NCI-H1436 treated with DMSO at 0.1 percent for 48 hours (cell line): ENCODE measurements at places on chromosomes 12 and 14.

GRCh38 chr12:15861404-15861803 is 20.8 kb upstream of the STRAP start:
- DNase-seq = no peak

DNA sequence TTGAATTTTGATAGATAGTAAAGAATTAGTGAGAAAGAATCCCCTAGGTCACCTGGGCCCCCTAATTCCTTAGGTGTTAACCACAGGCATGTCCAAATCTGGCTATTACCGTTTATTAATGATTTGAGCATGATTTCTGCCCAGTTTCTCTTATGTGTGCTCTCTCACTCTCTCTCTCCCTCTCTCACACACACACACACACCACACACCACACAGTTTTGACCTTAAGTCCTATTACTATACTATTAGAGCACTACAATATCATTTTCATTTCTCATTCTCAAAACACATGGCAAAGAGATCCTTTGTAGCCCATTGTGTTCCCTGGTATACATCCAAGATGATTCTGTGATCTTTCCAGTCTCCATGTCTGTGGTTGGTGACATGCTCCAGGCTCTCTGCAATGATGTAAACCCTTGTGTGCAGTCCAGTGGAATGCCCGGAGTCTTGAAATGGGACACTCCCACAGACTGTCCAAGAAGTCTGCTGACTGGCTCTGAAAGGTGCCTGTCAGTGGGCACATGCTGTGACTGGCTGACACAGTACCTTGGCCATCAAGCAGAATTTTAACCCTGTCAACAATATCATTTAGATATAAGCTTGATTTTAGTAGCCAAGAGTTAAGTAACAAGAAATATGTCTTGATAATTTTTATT is 96.2 kb downstream of the FIGNL2 start:
- DNase-seq = no peak

- DNase-seq = peak; percentile 10
Observed at GRCh38 chr12:1093166-1093751, 102.2 kb downstream of the ERC1 start.

DNA sequence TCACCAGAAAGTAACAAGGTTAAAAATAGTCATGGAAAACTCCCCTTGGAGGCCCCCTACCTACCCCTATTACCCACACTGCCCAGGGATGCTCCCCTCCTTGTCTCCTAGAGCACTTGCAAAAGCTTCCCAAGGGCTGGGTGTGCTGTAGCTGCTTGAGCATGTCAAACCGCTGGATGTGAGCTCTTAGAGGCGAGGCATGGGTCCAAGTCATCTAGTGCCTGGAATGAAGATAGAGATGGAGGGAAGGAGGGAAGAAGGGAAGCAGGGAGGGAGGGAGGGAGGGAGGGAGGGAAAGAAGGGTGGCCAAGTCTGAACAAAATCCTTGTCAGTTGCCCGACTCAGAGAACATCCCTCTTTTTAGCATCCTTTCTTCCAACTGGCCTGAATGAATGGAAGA is 43.1 kb downstream of the LTBP2 start:
- no peak for DNase-seq

DNA sequence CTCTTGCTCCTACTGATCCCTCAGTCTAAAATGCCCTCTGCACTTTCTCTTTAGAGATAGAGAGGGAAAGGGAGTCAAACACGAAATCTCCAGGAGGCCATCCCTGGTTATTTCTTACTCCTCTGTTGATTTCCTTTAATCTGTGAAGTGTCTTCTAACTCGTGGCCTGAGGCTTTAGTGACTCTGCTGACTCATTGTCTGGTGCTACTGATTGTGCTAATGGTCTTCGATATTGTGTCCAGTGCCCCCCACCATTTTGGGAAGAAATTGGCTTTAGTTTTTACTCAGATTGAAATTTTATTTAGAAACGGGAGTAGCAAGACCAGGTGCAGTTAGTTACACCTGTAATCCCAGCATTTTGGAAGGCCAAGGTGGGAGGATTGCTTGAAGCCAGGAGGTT is 839 bp downstream of the CLEC9A start:
- no peak for DNase-seq

- DNase-seq = no peak
Observed at GRCh38 chr14:64035143-64035542, 182.3 kb downstream of the SYNE2 start.

- no peak for DNase-seq
Observed at GRCh38 chr14:20560961-20561360, at the start of gene RNASE9. RNASE9 (minus strand) TSS chr14:20561047.

DNA sequence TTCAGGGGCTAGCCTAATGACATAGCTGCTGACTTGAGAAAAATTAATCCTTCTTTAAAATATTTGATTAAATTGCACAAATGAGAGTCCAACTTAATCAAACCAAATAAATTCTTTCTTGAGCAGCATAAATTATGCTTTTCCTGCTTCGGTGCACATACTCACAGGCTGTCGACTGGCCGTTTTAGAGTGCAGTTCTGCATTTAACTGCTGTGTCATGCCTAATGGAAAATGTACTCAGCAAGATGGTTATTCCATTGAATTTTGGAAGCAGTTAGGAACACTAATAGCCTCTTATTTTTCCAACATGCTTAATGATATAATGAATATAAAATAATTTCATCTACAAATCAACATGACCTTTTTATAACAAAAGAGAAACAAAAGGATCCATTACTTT is 266.1 kb upstream of the LRIG3 start:
- no peak for DNase-seq

DNA sequence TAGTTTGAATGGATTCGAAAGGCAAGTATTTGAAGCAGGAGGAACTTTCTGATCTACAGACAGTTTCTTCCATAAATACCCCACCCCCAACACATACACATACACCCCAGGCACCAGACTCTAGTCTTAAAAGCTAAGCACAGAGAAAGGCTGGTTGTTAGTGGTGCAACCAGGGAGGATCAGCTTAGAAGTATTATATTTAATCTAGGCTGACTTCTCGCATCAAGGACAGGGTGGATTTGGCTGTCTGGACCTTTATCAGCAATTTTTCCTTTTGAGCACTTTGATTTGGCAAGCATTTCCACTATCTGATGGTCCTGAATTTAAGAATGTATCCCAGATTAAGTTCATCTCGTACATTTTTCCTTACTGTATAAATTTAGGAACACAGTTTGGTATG is 1489.8 kb upstream of the FLRT2 start:
- DNase-seq = no peak

- DNase-seq = no peak
Observed at GRCh38 chr14:54867011-54867410, 35.6 kb downstream of the GCH1 start.

- DNase-seq = no peak
Observed at GRCh38 chr12:5185435-5186069, 141.9 kb downstream of the KCNA5 start.

- no peak for DNase-seq
Observed at GRCh38 chr14:104863131-104863862, 1.8 kb upstream of the CEP170B start.

- no peak for DNase-seq
Observed at GRCh38 chr12:2372178-2372577, 319.4 kb downstream of the CACNA1C start.

GRCh38 chr12:27163894-27164293 is 80.2 kb upstream of the STK38L start:
- no peak for DNase-seq

DNA sequence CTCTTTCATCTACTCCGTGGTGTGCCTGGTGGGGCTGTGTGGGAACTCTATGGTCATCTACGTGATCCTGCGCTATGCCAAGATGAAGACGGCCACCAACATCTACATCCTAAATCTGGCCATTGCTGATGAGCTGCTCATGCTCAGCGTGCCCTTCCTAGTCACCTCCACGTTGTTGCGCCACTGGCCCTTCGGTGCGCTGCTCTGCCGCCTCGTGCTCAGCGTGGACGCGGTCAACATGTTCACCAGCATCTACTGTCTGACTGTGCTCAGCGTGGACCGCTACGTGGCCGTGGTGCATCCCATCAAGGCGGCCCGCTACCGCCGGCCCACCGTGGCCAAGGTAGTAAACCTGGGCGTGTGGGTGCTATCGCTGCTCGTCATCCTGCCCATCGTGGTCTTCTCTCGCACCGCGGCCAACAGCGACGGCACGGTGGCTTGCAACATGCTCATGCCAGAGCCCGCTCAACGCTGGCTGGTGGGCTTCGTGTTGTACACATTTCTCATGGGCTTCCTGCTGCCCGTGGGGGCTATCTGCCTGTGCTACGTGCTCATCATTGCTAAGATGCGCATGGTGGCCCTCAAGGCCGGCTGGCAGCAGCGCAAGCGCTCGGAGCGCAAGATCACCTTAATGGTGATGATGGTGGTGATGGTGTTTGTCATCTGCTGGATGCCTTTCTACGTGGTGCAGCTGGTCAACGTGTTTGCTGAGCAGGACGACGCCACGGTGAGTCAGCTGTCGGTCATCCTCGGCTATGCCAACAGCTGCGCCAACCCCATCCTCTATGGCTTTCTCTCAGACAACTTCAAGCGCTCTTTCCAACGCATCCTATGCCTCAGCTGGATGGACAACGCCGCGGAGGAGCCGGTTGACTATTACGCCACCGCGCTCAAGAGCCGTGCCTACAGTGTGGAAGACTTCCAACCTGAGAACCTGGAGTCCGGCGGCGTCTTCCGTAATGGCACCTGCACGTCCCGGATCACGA is 2.2 kb downstream of the SSTR1 start:
- no peak for DNase-seq

GRCh38 chr14:38286452-38286851 is 30.6 kb upstream of the CLEC14A start:
- no peak for DNase-seq

- DNase-seq = no peak
Observed at GRCh38 chr14:35113308-35113950, 8.4 kb downstream of the PPP2R3C start.

- DNase-seq = no peak
Observed at GRCh38 chr12:111224186-111225066, 144.5 kb downstream of the PHETA1 start.

- no peak for DNase-seq
Observed at GRCh38 chr12:131372706-131373195, 338.1 kb upstream of the SFSWAP start.

- no peak for DNase-seq
Observed at GRCh38 chr12:111841236-111841749, 735 bp upstream of the MAPKAPK5 start.

- no peak for DNase-seq
Observed at GRCh38 chr14:50862036-50862570, 9.8 kb upstream of the ABHD12B start.

- DNase-seq = no peak
Observed at GRCh38 chr14:73796893-73797542, 54.6 kb upstream of the PTGR2 start.

- no peak for DNase-seq
Observed at GRCh38 chr14:53938136-53938837, 18.3 kb downstream of the BMP4 start.
